ENCODE measurements at places on chromosomes 3 and 15.

DNA sequence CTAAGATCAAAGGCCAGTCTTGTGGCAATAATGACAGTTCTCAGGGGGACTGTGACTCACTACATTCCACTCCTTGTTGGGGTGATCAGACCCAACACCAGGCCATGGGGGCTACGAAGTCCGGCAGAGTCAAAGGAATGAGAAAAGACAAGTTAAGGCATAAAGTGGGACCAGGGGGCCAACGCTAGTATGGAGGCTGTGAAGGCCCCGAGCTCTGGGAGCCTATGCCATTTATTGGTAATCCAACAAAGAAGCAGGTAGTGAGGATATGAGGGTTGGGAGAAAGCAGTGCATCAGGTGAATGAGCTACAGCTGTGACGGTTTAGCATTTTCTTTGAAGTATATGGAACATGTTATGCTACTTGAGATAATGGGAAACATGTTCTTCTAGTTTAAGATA is 104.4 kb upstream of the C2CD4B start:
- DNase-seq = no peak

DNA sequence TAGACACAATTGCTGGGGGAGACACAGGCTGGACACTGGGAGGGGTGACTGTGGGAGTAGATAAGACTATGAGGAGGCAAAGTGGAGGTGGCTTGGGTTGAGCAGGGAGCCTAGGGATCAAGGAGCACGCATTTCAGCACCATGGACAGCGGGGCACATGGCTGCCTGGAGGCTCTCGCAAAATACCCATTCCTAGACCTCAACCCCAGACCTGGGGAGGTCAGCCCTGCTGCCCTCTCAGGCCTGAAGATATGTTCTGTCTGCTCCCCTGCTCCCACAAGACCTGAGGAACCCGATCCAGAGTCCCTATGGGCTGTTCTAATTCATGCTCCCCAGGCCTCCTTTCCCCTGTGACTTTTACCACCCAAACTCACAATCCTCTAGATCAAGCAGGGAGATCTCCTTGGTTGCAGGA is 16.0 kb upstream of the CPEB1 start:
- peak; percentile 36 for DNase-seq

DNA sequence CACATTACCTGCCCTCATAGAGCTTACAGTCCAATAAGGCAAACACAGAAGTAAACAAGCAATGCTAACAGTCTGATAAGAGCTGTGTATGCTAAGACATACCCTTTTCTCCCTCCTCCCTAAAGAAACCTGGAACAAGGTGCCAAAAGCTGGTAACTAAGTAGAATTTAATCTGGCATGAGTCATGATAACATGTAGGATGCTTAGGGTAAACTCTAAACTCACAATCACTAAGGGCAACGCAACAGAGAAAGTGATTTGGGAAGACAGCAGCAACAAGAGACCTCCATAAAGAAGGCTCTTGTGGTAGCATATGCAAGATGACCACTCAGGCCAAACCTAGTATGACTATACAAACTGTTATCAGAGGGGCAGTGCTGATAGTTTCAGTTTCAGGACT is 55.5 kb downstream of the MYO1E start:
- no peak for DNase-seq

DNA sequence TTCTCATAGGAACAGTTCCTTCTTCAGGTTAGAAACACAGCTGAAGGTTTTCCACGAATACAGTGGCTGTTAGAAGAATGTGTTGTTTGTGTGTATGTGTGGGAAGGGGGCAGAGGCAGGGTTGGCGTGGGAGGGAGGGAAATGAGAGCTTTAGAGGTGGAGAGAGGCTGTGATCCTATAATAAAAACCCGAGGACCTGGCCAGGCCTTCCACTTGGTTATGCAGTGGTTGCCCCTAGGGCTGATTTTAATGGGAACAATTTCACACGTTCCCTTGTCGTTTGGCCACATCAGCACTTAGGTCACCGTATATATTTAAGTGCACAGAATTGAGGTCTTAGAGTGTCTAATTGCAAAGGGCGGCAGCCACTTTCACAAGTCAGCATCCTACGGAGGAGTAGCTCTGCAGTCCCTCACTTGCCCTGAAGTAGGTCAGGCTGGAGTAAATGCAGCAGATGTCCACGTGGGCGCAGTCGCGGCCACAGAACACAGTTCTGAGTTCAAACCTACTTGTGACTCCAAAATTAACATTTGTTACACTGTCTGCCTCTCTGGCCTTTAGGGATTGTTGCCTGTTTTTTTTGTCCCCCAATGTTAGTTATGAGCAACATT is 85.6 kb downstream of the PDCD6IP start:
- no peak for DNase-seq

DNA sequence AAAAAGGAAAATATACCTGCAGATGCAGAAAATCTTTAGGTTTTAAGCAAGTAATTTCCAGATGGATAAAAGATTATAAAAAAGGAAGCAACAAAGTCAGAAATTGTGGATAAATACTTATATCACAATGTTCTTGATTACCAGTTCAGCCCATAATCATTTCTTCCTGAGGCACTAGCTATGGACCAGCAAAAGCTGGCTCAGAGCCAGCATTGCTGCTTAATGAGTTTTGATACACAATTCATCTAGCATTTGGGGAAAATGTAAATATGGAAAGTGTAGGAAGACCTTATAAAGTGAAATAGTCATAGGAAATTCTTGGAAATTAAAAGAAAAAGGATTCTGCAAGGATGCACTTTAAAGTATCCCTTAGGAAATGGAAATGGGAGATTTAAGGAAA is 168.3 kb upstream of the GBE1 start:
- DNase-seq = no peak

- no peak for DNase-seq
Observed at GRCh38 chr3:83011481-83011880, 1250.0 kb upstream of the GBE1 start.

DNA sequence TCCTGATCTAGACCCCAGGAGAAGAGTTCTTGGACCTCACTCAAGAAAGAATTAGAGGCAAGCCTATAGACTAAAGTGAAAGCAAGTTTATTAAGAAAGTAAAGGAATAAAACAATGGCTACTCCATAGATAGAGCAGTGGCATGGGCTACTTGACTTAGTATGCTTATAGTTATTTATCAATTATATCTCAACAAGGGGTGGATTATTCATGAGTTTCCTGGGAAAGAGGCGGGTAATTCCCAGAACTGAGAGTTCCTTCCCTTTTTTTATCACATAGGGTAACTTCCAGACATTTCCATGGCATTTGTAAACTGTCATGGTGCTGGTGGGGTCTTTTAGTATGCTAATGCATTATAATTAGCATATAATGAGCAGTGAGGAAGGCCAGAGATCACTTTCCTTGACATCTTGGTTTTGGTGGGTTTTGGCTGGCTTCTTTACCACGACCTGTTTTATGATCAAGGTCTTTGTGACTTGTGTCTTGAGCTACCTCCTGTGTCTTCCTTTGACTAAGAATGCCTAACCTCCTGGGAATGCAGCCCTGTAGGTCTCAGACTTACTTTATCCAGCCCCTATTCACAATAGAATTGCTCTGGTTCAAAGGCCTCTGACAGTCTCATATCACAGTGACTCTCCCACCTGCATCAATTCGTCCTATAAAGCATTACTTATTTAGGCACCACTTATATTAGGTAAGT is 35.3 kb upstream of the PLSCR2 start:
- no peak for DNase-seq

Data from T-helper 9 cell (primary cell).